ENCODE measurements at places on chromosomes 12 and 14. TPM values are rescaled to one million over a fixed set of nuclear protein-coding genes. Genes with fewer than 3 reads are reported as not detected.

DNA sequence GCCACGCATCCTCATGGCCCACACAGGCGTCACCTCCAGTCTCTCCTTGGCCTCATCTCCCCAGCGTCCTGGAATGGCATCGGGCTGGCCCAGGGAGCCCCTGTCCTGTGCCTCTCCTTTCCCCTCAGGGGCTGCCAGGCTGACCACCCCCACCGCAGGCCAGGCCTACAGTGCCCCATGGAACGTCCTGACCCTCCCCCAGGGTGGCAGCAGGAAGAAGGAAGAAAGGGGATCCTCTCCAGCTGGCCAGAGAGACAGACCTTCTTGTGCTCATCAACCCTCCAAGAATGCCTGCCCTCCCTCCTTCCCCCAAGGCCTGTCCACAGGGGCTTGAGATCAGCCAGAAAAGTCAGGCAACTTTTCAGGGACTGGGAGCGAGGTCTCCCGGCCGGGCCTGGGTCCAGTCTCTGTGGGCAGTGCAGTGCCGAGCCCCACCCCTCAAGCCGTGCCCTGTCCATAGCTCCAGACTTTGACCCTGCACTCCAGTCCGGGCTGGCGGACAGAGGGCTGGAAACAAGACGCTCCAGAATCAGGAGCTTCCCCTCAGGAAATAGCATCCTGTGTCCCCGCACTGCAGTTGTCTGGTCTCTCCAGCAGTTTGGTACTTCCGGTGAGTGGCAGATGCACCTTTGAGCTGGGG lies at the start of gene DAO:
Gene DAO (plus strand): TSS at position 478 of the 640 bp plus-strand sequence. CDS start 4,915 bp downstream, outside the sequence.
- no peak for DNase-seq

DNA sequence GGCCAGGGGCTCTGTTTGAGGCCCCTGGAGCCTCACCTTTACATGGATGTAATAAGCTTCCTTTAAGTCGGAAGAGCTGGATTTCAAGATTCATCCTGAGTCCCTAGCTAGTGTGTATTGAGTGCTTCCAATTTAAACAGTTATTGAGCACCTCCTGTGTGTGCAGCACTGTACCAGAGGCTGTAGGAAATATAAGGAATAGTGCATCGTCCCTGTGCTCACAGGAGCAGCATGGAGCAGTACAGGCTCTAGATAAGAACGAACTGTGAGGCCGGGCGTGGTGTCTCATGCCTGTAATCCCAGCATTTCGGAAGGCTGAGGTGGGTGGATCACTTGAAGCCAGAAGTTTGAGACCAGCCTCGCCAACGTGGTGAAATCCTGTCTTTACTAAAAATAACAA lies 65.8 kb upstream of the METAP2 start:
- no peak for DNase-seq

DNA sequence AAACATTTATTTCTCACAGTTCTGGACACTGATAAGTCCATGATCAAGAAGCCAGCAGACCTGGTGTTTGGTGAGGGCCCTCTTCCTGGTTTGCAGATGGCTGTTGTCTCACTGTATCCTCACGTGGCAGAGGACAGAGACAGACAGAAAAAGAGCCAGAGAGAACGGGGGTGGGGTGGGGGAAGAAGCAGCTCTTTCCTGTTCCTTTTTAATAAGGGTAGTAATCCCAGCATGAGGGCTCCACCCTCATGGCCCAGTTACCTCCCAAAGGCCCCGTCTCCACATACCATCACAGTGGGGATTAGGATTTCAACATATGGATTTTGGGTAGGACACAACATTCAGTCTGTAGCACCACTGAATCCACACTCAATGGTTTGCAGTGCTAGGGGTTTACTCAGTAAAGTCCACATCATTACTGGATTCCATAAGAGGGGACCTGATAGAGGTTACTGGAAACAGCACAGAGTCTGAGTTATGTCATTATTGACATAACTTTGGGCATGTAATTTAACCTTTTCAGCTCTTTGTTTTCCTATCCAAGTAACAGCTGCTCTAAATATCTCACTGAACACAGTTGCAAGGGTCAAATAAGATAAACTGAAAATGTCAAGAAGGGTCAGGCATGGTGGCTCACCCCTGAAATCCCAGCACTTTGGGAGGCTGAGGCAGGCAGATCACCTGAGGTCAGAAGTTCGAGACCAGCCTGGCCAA lies 53.2 kb downstream of the RPAP3 start:
- DNase-seq = no peak

DNA sequence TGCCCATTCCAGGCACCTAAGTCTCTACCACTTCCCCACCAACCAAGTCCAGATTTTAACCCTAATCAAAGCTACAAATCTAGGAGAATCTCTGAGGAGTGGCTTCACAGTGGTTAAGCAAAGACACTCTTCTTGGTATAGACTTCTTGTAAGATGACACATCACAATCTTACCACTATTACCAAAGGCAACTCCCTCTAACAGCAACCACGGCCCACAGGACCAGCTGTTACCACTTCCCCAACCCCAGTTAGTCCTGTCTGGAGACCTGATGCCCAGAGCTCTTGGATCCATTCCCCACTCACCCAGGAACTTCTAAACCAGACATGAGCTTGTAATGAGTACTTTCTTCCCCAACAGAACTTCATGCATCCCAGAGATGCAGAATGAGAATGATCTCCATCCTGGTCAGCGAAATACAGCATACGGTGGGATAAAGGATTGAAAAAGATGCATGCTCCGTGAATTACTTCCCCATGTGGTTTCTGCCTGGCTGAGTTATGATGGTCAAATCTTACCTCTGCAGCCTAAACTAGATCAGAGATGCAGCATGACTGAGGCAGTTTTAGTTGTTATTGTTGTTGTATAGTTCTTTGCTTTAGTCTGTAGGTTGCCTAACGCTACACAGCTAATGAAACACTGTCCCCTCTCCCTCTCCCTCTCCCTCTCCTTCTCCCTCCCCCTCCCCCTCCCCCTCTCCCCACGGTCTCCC lies 87.7 kb upstream of the FOXN3 start:
- no peak for DNase-seq

DNA sequence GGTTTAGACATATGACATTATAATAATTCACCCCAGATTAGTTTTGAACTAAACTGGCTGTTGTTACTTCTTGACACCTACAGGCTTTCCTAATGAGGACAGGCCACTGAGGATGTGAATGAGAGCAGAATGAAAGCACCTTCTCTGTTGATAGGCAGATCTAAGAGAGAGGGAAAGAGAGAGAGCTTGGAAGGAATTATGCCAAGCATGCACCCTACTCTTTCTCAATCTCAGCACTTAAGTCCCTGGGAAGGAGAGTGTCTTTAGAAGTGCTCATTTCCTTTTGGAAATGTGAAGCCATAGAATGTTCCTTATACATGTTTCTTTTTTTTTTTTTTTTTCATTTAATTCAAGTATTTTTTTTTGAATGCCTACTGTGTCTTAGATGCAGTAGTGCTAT lies 49.0 kb downstream of the TBC1D15 start:
- DNase-seq = no peak

- DNase-seq = no peak
Observed at GRCh38 chr14:87877877-87878276, 115.1 kb downstream of the GALC start.

GRCh38 chr12:98352218-98352811 lies 163.1 kb upstream of the TMPO start:
- DNase-seq = no peak

DNA sequence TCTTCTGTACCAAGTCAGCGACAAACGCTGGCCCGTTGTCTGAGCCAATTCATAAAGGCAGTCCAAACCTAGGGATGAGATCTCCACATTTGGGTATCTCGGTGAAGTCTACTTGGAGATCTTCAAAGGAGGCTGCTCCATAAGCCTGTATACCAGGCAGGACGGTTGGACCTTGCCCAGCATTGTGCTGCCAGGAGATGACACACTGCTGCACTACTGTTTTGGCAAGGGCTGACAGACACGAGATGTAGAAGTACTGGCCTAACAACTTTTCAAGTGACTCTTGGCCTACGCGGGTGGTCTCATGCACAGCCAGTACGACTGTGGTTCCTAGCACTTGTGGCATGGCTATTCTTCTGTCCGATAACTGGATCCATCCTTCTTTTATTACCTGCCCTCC lies 135.3 kb downstream of the SLC38A6 start:
- no peak for DNase-seq

DNA sequence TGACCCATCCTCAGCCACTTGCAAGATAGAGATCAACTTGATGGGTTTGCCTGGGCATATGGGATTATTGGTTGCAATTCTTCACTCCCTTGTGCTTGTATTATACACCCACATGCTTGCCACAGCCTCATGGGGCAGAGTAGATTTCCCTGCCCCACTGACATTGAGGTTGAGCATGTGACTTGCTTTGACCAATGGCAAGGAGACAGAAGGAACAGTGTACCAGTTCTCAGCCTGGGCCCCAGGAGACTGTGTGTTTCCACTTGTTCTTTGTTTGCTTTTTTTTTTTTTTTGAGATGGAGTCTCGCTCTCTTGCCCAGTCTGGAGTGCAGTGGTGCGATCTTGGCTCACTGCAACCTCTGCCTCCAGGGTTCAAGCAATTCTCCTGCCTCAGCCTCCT lies 31.8 kb downstream of the CALM1 start:
- no peak for DNase-seq

DNA sequence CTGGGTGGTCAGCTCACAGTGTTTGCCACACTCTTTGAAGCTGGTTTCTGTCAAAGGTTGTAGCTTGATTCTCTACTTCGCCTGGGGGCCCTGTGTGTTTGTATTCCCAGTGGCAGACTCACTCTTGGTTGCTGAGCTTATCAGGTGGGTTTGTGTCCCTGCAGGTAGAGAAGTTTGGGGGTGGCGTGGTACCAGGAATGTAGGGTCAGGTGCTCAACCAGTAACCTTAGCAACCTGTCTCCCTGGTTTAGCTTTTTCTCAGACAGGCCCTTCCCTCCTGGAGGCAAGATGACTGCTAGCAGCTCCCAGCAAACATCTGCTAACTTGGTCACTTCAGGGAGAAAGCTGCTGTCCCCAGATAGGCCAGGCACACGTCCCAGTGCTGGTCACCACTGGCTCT lies 352.2 kb downstream of the AACS start:
- DNase-seq = no peak

DNA sequence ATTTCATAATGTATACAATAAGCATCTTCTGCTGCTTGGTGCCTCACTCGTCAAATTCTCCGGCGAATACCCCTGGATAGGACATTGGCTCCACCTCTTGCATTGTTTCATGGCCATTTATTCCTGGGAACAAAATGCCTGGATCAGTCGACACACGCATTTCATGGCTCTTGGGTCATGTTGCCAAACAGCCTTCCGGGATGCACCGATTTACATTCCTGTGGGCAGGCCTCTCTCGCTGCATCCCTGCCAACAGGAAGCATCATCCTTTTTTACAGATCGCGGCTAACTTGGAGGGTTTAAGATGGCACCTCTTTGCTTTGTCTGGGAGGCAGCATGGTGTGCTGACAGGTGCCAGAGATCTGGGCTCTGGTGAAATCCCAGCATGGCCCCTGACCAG lies 32.7 kb upstream of the RIMBP2 start:
- no peak for DNase-seq

DNA sequence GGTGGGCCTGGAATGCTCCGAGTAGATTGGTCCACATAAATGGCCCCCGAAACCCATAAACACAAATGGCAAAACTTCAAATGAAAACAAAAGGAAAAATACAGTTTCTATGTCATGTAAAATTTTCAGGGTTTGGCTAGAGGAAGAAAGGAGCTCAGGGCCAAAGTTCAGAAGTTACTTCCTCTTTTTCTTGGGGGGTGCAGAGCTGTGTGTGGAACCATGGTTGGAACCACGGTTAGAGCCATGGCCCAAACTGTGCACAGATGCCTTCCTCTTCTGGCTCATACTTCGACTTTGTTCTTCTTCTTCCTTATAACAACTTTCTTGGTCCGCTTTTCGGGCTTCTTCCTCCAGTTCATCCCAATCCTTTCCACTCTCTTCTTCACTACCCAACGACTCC lies 51.7 kb downstream of the MGST1 start:
- no peak for DNase-seq

DNA sequence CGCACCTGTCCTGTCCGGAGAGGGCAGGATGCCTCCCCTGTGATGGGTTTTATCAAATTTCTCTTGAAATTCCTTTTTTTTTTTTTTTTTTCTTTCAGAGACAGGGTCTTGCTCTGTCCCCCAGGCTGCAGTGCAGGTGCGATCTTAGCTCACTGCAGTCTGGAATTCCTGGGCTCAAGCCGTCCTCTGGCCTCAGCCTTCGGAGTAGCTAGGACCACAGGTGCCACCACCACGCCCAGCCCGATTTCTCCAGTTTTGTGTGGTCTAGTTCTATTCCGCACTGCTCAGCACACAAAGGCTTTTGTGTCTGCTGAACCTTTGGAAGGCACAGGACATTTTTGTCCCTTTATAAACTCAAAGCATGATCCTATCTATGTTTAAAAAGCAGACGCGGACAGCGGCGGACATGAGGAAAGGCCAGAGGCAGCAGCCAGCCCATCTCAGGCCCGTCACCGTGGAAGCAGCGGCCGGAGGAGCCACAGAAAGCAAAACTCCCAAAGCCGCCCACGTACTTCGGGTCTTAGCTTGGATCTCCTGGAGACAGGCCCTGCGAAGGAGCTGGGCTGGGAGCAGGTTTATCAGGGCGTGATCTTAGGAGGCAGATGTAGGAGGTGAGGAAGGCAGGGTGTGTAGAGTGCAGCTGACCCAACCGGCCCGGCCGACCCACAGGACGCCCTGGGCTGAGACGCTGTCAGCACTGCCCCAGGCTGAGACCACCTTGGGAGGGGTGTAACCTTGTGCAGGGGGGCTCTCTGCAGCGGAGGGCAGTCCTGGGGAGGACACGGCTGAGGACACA lies 30.9 kb upstream of the FBRSL1 start:
- DNase-seq = no peak

DNA sequence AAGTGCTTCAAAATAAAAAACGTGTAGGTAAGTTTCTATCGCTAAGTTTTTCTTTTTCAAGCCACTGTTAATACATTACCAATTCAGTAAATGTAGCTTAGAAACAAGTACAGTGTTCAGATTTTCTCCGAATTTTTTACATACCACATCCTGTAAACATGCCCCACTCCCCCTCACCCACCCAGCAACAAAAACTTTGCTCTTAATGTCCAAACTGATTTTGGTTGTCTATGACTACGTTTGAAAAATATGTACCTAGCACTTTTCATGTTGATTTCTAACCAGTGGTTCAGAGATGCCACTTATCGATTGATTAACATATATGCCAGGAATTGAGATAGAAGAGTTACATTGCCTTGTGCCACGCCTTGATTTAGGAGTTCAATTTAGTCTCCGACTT lies 663 bp upstream of the LIN7A start:
- no peak for DNase-seq

- no peak for DNase-seq
Observed at GRCh38 chr12:53624458-53624857, 1.7 kb downstream of the ATF7 start.

- DNase-seq = no peak
Observed at GRCh38 chr14:68657300-68658028, 135.4 kb downstream of the ZFP36L1 start.

The NUDT4 gene
- 410 TPM for total RNA-seq

The ESRRB gene
- total RNA-seq = 4.6 TPM

The SCN8A gene
- total RNA-seq = 0.22 TPM

The SIX6 gene
- not detected for total RNA-seq

The PMEL gene
- 0.57 TPM for total RNA-seq

Data from left ventricle myocardium superior (tissue), 1 donor.